Stimulated activated CD4-positive, alpha-beta T cell treated with anti-CD3 and anti-CD28 coated beads, Interleukin-1b, Interleukin-23, amount 100 ng/mL, for 24 hours (primary cell): ENCODE measurements at places on chromosomes 1 and 21.

DNA sequence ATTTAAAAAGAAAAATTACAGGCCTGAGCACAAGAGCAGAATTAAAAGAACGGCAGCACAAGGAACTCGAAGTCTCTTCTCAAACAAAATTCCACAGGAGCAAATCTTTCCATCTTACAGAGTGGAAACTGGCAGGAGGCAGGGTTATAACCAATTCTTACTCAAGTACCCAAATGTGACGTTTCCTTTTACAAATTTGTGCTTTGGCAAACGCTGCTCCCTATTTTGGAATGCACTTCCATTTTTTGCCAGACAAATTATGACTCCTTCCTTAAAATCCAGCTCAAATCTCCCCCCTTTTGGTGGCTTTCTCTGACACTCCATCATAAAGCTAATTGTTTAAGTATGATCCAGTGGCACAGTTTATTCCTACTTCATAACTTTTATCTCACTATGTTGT lies 7.8 kb downstream of the ERI3 start:
- no peak for DNase-seq

DNA sequence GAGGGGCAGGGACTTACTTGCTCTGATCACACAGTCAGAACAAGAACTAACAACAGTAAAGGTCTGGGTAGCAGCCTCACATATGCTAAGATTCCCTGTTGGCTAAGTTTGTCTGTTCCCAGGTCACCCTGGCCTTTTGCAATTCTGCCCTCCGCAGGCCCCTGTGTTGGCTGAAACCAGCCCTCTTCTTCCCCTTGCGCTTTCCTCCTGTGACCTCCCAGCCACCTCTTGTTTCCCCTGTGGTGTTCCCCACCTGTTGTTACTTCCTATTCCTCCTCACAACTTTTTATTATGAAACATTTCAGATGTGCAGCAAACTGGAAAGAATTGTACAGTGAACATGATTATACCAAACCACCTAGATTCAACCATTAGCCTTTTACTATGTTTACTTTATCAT lies 23.4 kb downstream of the MAPKAPK2 start:
- no peak for DNase-seq

GRCh38 chr1:82284213-82284612 lies 483.5 kb downstream of the ADGRL2 start:
- no peak for DNase-seq

GRCh38 chr1:82181846-82182245 lies 381.1 kb downstream of the ADGRL2 start:
- DNase-seq: no peak
